Fibroblast of lung (primary cell): ENCODE measurements at places on chromosomes 3 and 15. TPM values are rescaled to one million over a fixed set of nuclear protein-coding genes. Genes with fewer than 3 reads are reported as not detected.

Gene CCR8
- not detected in 2 replicates for total RNA-seq

Gene FSIP1
- 3.9 and 5.1 TPM in 2 replicates for total RNA-seq

DNA sequence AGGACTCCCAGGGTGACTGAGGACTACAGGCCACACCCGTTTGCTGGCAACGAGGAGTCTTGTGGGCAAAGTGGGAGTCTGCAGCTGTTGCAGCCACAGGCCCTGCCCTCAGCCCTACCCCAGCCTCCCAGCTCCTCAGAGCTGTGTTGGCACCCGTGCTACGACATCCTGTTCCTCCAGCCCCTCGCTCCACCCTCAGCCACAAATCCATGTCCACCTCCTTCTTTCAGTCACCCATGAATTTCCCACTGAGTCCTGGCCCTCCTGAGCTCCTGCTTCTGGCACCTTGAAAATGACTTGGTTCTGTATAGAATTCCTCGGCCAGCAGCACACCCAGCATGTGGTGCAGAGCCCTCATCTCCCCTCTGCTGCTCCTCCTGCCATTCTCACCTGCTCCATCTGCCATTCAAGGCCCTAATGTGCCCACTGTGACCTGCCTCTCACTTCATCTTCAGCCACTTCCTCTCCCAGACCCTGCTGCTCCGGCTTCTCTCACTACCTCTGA, 20.9 kb upstream of the VILL start:
- no peak for DNase-seq

GRCh38 chr15:62275831-62276230, 110.7 kb upstream of the C2CD4B start:
- no peak for DNase-seq

- DNase-seq: no peak
Measured at GRCh38 chr15:36403351-36403750, 176.1 kb upstream of the CDIN1 start.
